NCI-H2171 treated with DMSO at 0.1 percent for 48 hours (cell line): ENCODE measurements at places on chromosomes 12 and 14.

DNA sequence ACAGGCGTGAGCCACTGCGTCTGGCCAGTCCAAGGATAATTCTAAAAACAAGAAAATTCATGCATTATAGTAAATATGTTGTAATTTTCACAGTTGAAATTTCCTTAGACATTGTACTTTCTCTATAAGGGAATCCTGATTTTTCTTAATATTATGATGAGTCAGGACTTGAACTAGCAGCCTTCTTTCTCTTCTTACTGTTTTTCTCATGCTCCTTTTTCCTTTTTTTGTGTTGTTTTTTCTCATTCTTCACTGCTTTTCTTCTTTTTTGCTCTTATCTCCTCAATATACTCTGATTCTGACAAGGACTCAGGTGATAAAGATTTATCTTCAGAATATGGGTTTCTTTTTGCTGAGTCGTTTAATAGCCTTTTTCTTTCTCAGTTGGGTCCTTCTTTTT lies 117.7 kb downstream of the LMNTD1 start:
- DNase-seq: no peak

- no peak for DNase-seq
Observed at GRCh38 chr12:118685983-118686607, 295.2 kb upstream of the SRRM4 start.

DNA sequence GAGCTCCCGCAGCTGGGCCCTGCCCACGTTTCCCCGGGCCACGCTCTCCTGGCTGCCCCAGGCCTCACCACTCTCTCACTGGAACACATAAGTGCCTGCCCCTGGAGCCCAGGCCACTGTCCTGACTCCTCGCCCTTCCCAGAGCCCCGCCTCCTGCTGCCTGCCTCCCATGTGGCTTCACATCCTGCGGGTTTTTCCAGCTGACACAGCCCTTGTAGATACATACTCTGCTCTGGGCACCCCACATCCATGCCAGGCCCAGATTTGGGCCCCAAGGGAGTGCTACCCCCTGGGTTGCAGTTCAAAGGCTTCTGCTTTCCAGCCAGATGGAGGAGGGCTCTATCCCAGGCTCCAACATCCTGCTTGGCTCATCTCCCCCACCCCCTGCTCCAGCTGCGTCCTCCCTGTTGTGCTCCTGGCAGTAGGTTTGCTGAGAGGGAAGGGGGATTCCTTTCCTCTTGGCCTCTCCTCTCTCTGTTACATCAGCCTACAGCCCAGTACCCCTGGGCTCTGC lies 60.1 kb downstream of the TSPAN9 start:
- DNase-seq: peak; percentile 72

- no peak for DNase-seq
Observed at GRCh38 chr14:99124482-99125105, 147.4 kb downstream of the BCL11B start.

GRCh38 chr14:24314377-24315193 lies 3.3 kb downstream of the LTB4R start:
- DNase-seq: no peak

DNA sequence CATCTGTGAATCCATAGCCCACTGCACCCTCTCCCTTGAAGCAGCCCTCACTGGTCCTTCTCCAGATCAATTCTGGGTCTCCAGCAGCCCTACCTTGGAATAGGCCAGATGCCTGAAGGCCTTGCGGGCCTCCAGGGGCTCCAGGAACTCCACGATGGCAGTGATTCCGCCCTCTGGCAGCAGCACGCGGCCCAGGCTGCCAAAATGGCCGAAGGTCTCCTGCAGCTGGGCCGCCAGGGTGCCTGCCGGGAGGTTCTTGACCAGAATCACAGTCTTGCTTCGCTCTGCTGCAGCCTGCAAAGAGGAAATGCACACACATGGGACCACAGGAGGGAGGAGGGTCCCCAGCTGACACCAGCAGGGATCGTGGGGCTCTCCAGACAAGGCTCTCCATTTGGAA lies 26.3 kb downstream of the RBM19 start:
- DNase-seq: no peak

DNA sequence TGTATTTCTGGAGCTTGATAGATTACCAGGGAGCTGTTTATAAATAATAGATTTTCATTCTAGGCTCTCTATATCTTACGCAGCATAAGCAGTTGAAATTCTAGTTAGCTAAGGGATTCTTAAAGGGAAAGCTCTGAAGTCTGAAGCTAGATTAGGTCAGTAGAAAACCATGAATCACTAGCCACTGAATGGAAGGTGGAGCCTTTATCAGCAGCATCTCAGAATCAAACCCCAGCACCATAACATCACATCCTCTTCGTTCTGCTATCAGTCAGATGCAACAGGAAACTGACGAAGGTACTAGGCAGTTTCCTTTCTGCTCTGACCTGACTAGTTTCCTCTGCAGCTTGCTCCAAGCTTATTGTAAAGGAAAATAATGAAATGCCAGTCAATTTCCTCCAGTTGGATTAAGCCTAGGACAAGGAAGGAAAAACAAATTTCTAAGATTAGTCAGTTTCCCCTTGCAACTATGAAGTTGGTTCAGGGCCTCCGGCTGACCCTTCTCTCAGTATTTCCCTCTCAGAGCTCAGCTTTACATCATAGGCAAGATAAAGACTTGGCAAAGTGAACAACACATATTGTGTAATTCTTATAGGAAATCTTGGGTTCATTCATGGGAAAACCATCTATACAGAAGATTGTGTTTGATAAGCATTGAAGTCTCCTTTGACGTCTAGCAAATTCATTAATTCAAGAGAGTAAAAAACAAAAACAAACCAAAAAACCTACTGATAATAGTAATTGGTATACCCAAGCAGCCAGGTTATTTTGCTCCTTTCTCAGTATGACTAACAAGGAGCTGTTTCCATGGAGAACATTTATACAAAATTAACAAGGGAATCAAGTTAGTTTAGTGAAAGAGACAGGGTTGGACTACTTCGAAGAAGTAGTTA lies 43.4 kb upstream of the CFAP54 start:
- no peak for DNase-seq

DNA sequence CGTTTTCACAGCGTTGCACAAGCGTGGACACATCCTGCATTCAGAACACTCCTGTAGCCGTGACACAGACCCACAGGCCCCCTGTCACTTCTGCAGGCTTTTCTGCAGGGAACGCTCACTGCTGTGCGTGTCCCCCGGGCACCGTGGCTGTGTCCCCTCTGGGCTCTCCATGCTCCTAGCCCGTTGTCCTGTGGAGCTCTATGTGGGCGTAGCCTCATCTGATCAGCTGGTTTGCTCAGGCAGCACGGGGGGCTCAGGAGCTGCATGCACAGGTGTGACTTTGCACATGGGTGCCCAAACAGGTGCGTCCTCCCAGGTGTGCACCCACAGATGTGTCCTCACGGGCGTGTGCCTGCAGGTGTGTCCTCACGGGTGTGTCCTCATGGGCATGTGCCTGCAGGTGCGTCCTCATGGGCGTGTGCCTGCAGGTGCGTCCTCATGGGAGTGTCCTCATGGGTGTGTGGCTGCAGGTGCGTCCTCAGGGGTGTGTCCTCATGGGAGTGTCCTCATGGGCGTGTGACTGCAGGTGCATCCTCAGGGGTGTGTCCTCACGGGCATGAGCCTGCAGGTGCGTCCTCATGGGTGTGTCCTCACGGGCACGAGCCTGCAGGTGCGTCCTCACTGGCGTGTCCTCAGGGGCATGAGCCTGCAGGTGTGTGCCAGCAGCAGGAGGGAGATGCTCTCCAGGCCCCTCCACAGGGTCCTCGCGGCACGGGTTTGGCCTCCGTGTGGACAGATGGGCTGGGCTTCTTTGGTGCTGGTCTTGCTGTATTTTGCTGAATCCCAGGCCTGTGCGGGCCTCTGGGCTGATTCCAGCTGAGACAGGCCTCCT lies 17.5 kb downstream of the MTA1 start:
- DNase-seq: no peak

GRCh38 chr12:10033783-10034545 lies 3.5 kb downstream of the CLEC9A start:
- DNase-seq: no peak

DNA sequence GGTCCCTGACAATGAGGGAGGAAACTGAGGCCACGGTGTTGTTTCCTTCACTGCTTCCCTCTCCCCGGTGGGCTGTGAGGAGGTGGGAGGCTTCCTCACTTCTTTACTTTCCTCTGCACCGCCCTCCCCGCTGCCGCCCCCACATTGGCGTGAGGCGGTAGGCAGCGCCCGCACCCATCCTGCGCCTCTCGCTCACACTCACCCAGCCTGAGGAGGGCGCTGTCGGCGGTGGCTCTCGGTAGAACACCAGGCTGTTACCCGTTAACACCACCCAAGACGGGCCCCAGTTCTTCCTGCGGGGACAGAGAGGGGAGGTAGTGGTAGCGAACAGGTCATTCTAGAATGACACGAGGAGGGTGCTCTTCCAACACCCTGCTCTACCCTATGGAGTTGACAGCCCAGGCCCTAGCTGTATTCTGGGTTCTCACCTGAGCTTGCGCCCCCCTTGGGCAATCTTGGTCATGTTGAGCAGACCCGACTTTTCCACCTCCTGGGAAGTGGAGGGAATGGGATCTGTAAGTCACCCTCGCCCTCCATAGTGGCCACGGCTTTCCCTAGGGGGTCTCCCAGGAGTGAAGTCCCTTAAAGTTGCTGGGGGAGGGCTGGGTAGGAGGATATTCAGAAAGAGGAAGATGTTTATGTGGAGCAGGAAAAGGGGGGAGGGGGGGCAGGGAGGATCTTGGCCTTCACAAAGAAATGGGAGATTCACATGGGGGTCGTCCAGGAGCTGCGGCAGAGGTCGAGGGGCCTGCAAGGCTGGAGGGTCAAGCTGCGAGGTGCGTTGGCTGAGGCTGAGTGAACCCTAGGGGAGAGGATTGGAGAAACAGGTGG lies 3.3 kb downstream of the ARHGAP9 start:
- DNase-seq: no peak

DNA sequence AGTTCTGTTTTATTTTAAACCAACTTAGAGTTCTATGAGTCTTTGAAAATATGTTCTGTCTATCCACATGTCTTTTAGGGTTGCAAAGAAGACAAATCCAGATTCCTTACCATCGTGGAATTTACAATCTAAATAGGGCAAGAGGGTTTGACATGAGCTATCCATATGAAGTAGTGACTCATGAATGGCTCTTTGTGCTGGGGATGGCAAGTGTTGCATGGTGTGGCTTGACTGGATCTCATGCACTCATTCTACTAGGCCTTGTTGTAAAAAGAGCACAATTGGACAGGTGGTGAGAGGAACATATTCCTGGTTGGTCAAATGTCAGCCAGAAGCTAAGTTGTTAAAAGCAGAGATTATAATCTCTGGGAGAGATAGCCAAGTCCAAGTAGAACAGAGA lies 509.1 kb downstream of the DIO2 start:
- DNase-seq: no peak

DNA sequence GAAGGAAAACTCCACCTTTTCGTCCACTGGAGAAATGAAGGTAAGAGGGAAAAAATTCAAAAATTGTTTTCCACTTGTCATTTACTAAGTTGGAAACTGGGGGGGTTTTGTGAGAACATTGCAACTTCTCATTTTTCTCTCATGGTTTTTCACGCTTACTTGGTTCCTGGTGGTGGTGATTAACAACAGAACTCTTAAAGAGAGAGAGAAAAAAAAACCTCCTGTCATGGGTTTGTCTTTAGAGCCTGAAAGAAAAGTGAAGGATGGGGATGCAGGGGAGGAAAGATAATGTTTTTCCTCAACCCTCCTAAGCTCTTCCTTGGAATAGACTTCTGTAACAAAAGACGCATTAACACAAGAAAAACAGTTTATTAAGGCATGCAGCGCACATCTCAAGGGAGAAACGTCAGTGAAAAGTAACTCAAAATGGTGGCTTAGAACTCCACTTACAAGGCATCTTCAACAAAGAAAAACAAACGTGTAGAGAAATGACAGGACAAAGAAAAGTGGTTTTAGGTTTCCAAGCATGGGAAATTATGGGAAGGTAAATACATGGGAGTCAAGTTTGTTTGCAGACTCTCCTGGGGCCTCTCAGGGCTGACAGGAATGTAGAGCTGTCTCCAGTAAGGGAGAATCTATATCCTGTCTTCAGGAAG lies 81.9 kb upstream of the ATF7IP start:
- no peak for DNase-seq

GRCh38 chr12:24751181-24751580 lies 197.7 kb downstream of the BCAT1 start:
- no peak for DNase-seq

GRCh38 chr12:47071241-47071852 lies 8.1 kb upstream of the PCED1B start:
- peak; percentile 0 for DNase-seq

GRCh38 chr12:101829639-101830366 lies 956 bp downstream of the GNPTAB start:
- DNase-seq: peak; percentile 51

GRCh38 chr14:51954657-51955056 lies 34.7 kb upstream of the RTRAF start:
- DNase-seq: no peak

DNA sequence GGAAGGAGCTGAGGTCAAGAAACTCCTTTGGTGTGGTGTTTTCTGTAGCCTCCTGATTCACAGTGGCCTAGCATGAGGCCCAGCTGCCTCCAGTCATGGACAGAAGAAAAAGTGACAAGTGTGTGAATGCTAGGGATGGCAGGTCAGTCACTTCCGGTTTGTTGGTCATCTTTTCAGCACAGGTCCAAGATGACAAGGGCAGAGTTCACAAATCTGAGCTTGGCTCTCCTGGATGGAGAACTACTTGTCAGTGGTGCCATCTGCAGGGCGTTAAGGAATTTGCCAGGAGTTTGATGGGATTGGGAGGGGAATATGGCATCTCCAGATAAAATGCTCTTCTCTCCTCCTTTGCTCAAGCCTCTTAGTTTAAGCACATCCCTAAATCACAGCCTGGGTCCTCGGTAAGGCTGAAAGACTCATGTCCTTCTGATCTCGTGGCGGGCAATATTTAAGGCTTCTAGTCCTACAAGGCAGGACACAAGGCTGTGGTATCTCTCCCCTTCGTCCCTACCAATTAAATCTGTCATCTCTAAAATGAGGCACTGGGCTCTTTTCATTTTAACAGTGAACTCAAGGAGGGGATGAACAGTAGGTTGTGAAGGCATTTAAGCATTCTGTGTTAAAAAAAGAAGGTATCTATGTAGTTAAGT lies 10.0 kb downstream of the TUBA1B start:
- peak; percentile 40 for DNase-seq

DNA sequence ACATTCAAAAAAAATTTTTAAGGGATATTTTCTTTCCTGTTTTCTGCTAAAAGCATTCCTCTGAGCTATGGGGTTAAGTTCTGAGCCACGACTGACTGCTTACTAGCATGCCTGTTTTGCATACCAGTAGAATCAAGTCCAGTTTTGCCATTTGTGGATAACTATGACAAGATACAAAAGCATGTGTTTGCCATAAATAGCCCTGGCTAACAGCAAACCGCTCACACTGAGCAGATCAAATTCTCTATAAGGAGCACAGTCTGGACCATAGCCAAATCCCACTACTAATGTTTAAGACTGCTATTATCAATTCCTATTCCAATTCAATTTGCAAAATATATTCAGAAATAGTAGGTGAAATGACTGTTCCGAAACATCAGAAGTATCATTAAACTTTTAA lies 3.2 kb downstream of the CFL2 start:
- DNase-seq: peak; percentile 96

- peak; percentile 51 for DNase-seq
Observed at GRCh38 chr14:99899578-99900178, 106.5 kb downstream of the EML1 start.
